ENCODE measurements at places on chromosomes 4 and X. TPM values are rescaled to one million over a fixed set of nuclear protein-coding genes. Genes with fewer than 3 reads are reported as not detected.

Gene TSPAN7
- total RNA-seq = 40.0 TPM

Gene SYN1
- total RNA-seq = not detected

Gene RUFY3
- 30.4 TPM for total RNA-seq

Gene RHOXF1
- not detected for total RNA-seq

Gene RBM47
- total RNA-seq = 94.6 TPM

Gene MAGEB17
- total RNA-seq = not detected

Gene TENM3
- 0.64 TPM for total RNA-seq

Gene XG
- 16.9 TPM for total RNA-seq

Gene AMTN
- total RNA-seq = 0.79 TPM

Gene CT45A5
- not detected for total RNA-seq

Gene GYPE
- not detected for total RNA-seq

DNA sequence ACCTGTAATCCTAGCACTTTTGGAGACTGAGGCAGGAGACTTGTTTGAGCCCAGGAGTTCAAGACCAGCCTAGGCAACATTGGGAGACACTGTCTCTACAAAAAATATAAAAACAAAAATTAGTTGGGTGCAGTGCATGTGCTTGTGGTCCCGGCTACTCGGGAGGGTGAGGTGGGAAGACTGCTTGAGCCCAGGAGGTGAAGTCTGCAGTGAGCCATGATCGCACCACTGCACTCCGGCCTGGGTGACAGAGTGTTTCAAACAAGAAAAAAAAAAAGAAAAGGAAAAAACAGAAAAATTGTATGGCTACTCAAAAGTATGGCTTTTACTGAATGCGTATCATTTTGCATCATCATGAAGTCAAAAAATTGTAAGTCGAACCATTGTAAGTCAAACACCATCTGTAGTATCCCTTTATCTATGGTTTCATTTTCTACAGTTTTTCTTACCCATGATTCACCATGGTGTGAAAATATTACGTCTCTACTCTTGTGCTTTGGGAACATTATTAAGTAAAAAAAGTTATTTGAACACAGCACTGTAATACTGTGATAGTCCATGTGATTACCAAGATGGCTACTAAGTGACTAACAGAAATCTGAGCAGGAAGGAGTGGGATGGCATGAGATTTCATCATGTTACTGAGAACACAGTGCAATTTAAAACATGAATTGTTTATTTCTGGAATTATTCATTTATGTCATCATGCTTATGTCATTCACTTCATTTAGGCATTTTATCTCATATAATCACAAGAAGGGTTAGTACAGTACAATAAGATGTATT lies 26.5 kb upstream of the MANBA start:
- H3K27me3 ChIP-seq = no peaks in the 10 kb centered on the region
- no peak overlapping the region for H3K27ac ChIP-seq
- DNase-seq = no peak

DNA sequence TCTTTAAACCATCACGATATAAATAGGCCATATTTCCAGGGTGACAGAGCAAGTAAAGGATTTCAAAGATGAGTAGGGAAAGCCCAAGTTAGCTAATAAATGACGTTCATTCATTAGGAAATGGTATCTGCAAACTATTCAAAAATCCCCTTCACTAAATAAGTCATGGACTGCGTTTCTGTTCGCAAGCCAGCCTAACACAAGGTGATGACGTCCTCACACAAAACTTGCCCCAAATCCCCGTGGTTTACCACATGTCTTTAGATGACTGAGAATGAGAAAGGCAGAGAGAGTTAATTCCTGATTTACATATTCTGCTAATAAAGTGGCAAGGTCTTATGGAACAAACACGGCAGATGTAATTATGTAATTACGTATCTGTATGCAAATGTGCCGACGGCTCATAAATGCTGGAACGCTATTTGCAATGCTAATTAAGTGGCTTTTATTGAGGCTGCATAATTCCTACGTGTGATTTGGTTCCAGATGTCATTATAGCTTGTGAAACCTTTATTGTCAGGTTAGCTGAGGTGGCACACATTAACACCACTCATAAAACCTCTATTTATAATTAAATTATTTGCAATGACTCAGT lies 437.7 kb upstream of the FRG1 start:
- no peak overlapping the region for H3K27ac ChIP-seq
- no peaks in the 10 kb centered on the region for H3K4me1 ChIP-seq
- no peaks in the 10 kb centered on the region for H3K27me3 ChIP-seq

DNA sequence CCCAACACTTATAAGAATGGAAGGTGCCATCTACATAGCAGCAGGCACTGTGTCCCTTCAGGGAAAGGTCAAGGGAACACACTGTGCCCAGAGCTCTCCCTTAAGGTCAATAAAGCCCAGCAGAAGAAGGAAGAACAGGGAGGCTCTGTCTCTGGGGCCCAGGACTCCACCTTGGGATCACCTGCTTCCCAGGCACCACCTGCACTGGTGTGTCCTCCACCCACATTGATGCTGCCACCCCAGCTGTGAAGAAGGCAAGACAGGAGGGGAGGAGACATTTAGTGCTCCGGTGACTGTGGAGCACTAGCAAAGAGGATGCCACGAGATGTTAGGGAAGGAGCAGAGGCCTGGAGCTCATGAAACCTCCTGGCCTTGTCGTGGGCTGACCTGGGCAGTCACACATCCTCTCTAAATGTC lies 53.4 kb downstream of the FHDC1 start:
- DNase-seq = no peak
- no peak overlapping the region for H3K4me3 ChIP-seq
- H3K27ac ChIP-seq = no peak overlapping the region
- H3K27me3 ChIP-seq = no peaks in the 10 kb centered on the region
- no peaks in the 10 kb centered on the region for H3K36me3 ChIP-seq
- H3K4me1 ChIP-seq = peaks cover 6% of the 10 kb centered on the region

GRCh38 chr4:160276785-160277325 lies 1174.0 kb downstream of the RAPGEF2 start:
- no peaks in the 10 kb centered on the region for H3K27me3 ChIP-seq
- no peaks in the 10 kb centered on the region for H3K4me1 ChIP-seq
- H3K36me3 ChIP-seq = no peaks in the 10 kb centered on the region
- DNase-seq = no peak
- H3K4me3 ChIP-seq = no peak overlapping the region
- no peak overlapping the region for H3K27ac ChIP-seq

GRCh38 chrX:112643721-112644120 lies 36.0 kb downstream of the LHFPL1 start:
- no peaks in the 10 kb centered on the region for H3K4me1 ChIP-seq
- H3K27ac ChIP-seq = no peak overlapping the region
- no peaks in the 10 kb centered on the region for H3K27me3 ChIP-seq
- DNase-seq = no peak

GRCh38 chr4:155950461-155950860 lies 3.2 kb downstream of the CTSO start:
- no peak overlapping the region for H3K27ac ChIP-seq
- DNase-seq = no peak
- H3K4me1 ChIP-seq = no peaks in the 10 kb centered on the region
- H3K4me3 ChIP-seq = no peak overlapping the region

GRCh38 chrX:25012793-25013631 lies 2.8 kb downstream of the ARX start:
- H3K27ac ChIP-seq = no peak overlapping the region
- no peaks in the 10 kb centered on the region for H3K36me3 ChIP-seq

GRCh38 chr4:164551713-164552040 lies 202.3 kb upstream of the SMIM31 start:
- no peak overlapping the region for H3K27ac ChIP-seq
- no peaks in the 10 kb centered on the region for H3K36me3 ChIP-seq
- no peak overlapping the region for H3K4me3 ChIP-seq
- DNase-seq = no peak

DNA sequence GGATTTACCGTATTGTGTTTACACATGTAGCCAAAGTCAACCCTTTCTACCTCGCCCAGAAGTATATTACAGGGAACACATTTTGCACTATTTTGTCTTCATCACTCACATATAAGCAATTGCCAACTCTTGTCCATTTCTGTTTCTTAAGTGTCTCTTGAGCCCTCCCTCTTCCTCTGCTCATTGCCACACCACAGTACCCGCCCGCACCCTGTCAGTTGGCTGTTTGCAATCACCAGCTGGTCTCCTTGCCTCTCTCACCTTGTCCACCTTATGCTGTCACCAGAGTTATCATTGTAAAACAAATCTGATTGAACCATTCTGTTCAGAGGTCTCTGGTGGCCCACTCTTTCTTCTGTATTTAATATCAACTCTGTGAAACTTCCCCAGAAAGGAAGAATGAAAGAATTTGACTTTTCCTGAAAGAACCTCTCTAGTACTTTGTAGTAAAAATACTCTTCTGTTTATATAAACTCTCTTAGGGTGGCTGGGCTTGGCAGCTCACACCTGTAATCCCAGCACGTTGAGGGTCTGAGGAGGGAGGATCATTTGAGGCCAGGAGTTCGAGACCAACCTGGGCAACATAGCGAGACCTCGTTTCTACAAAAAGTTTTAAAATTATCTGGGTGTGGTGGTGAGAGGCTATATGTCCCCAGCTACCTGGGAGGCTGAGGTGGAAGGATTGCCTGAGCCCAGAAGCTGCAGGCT lies 50.2 kb downstream of the ING2 start:
- DNase-seq = no peak
- H3K27me3 ChIP-seq = peaks cover 11% of the 10 kb centered on the region
- H3K4me3 ChIP-seq = no peak overlapping the region
- no peaks in the 10 kb centered on the region for H3K4me1 ChIP-seq

DNA sequence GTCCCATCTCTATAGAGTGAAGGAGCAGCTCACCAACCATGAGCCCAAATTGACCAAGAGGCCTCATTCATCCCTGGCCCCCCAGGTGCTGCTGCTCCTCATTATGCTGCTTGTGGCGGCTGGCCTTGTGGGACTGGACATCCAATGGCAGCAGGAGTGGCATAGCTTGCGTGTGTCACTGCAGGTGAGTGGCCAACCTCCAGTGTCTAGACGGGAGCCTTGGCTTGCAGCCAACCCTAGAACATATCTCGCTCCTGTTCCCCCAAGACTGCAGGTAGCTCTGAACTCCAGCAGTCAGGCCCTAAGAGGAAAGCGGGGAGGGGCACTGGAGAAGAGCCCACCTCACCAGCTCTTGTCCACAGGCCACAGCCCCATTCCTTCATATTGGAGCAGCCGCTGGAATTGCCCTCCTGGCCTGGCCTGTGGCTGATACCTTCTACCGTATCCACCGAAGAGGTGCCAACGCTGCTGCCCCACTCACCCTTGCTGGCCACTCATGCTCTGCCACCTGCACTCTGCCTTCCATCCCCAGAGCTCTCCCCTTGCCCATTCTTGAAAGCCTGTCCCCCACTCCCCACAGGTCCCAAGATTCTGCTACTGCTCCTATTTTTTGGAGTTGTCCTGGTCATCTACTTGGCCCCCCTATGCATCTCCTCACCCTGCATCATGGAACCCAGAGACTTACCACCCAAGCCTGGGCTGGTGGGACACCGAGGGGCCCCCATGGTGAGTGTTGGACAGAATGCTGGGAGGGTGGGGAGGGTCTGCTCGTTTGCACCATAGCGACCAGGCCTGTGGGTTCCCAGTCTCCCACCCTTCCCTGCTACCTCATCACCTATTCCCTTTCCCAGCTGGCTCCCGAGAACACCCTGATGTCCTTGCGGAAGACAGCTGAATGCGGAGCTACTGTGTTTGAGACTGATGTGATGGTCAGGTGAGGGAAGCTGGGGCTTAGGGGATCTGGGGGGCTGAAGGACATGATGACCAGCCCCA lies 3.5 kb downstream of the GDPD2 start:
- H3K4me1 ChIP-seq = peaks cover 15% of the 10 kb centered on the region
- no peak for DNase-seq

GRCh38 chr4:140557831-140558435 lies 10.8 kb downstream of the UCP1 start:
- H3K27ac ChIP-seq = no peak overlapping the region
- H3K4me3 ChIP-seq = no peak overlapping the region
- no peaks in the 10 kb centered on the region for H3K4me1 ChIP-seq
- DNase-seq = no peak
- no peaks in the 10 kb centered on the region for H3K36me3 ChIP-seq
- no peaks in the 10 kb centered on the region for H3K27me3 ChIP-seq

DNA sequence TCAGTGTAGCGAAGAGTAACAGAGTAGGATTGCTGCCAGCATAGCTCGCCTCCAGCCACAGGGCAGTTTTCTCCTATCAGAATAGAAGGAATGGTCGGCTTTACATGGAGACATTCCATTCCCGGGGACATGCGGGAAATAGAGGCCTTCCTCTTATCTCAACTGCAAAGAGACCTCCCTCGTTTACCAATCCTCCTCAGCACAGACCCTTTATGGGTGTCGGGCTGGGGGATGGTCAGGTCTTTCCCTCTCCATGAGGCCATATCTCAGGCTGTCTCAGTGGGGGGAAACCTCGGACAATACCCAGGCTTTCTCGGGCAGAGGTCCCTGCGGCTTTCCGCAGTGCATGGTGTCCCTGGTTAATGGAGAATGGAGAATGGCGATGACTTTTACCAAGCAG lies 285.0 kb downstream of the ASMT start:
- no peaks in the 10 kb centered on the region for H3K4me1 ChIP-seq

Data from esophagus squamous epithelium (tissue), 5 donors.